ENCODE measurements at places on chromosomes 6 and 20.

- DNase-seq: no peak
Measured at GRCh38 chr20:1252416-1252815, 13.7 kb upstream of the SNPH start.

DNA sequence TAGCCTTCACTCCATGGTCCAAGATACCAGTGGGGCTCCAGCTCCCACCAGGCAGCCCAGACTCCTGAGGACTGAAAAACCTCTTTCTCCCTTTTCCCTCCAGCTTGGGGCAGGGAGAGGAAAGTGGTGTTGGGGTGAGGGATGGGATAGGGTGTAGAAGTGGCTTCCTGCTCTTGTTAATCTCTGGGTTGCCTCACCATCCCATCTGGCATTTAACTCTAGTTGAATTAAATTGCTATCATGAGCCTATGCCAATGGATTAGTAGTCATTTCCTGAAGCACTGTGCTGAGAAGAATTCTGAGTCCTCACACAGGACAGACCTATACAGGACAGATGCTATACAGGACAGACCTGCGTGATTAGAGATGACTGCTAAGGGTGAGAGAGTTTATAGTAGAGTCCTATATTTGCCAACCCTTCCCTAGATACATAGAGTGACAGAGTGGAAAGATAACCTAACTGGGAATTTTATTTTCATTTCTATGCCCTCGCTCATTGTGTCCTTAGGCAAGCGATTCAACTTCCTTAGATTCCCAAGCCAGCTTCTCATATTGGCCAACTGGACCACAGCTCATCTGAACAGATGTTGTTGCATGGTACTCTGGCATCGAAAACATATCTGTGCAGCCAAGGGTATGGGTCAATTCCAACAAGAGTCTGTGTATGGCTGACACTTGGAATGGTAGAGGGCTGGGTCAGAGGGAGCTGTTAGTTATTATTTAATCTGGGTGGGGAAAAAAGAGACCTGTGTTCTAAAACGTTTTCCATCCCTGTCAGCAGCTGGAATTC is 42.8 kb downstream of the MCHR2 start:
- no peak for DNase-seq

GRCh38 chr6:36323062-36323461 is 13.6 kb downstream of the BNIP5 start:
- DNase-seq: no peak

DNA sequence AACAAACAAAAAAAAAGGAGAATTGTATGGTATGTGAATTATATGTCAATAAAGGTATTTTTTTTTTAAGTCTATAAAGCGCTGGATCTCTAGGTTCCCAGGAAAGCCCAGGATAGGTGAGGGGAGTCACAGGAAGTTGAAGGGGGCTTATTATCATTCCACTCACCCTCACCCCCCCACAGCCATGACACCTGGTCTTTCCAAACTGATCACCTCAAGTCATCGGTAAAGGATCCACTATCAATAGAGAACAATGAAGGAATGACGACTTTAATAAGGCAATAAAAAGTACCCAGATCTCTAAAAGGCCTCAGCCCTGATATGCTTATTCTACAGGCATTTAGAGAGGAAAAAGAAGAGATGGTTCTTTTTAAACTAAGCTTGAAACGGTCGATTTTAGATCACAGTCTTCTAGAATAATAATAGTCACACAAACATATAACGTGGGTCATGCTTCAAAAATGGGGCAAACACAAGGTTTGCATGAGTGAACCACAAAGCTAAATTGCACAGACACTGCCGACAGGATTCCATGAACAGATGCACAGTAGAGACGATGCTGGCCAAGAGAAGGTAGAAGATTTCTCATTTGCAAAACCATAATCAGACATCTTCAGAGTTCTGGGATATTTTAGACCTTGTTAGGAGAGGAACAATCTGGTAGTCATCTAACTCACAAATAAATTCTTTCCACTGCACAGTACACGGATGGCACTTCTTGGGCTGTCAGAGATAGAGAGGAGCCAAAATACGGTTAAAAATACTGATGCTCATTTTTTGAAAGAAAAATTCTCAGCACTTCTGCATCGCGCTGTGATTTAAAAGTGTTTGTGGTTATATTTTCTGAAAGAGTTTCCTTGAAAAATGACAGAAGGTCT is 21.0 kb downstream of the ZMYND8 start:
- DNase-seq: no peak

DNA sequence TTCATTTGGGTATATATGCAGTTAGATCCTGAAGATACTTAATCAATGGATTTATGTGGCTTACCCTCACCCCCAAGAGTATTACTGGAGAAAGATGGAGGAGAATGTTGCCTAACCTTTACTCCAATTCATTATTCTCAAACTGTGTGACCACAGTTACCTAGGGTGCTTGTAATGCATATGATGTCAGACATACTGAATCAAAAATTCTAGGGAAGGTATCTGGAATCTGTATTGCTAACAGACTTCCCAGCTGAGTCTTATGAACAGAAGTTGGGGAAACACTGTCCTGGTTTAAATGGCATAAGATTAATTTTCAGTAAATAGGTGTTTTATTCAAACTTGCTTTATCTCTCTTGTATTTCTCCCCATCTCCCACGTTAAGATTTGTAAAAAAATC is 83.9 kb downstream of the PKIB start:
- no peak for DNase-seq

GRCh38 chr6:2883673-2884072 is 19.4 kb downstream of the SERPINB9 start:
- no peak for DNase-seq

- no peak for DNase-seq
Measured at GRCh38 chr6:43448916-43449315, 6.4 kb downstream of the DLK2 start.

DNA sequence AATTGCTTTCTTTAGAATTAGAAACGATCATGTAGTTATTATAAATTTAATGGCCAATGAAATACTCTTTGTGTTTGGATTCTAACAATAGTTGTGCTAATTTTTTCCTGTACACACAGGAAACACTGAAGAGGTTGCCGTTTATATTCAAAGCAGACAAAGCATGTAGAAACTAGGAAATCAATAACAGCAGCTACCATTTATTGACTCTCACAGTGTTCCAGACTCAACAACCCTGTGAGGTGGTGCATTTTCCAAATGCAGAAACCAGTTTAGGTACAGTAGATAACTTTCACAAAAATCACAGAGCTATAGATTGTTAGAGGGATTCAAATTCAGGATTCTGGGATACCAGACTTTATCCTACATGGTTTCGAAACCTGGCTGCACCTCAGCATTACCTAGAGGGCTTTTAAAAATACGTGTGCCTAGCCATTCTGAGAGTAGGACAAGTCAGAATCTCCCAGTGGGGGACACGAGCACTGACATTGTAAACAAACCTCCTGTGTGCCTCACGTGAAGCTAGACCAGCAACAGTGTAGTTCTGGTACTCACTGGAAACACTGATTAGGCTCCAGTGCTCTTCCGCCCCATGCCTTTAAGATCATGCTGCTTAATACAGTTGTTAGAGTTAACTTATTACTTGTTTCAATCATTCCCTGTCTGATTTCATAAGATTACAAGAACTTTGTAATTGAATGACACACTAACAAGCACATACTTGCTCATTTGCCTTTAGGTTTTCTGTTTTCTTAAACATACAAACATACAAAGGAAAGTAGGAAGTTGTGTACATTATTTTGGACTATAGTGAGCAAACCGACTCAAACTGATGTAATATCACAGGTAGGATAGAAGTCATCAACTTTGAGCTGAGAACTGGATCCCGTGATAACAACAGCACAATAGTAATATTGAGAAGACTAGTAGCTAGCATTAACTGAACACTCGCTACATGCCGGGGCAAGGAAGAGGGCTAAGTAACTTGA is 65.8 kb downstream of the MAP3K4 start:
- DNase-seq: no peak

DNA sequence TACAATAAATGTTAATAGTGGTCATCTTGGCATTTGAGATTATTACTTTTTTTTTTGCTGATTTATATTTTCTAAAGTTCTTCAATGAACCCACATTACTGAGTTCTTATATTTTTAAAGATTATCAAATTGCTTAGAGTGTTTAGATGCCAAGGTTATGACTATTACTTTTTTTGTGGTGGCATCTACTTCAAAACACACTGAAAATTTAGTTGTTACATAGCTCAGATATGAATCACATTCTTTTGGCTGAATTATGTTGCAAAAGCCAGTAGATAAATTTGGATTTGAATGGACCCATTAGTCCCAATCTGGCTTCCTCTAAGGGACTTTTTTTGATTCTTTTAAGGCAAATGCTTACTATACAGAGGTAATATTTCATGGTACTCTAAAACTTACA is 8.9 kb downstream of the UTRN start:
- DNase-seq: peak; percentile 79

GRCh38 chr20:19785983-19786285 is 27.9 kb downstream of the RIN2 start:
- no peak for DNase-seq

DNA sequence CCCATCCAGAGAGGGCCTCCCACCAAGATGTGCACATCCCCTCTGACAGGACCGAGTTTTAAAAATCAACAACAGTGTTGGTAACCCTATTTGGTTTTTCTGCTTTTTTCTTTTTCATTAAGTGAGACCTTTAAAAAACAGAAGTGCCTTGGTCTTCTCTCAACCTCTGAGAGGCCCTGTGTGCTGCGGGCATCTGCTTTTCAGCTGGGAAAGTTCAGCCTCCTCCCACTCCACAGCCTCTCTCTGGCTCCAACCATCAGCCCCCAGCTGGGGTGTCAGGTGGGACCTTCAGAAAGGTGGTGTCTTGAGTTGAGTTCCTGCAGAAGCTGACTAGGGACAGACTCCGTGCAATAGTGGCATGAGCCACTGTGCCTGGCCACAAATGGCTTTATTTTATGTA is 64.6 kb upstream of the ZMYND8 start:
- no peak for DNase-seq

DNA sequence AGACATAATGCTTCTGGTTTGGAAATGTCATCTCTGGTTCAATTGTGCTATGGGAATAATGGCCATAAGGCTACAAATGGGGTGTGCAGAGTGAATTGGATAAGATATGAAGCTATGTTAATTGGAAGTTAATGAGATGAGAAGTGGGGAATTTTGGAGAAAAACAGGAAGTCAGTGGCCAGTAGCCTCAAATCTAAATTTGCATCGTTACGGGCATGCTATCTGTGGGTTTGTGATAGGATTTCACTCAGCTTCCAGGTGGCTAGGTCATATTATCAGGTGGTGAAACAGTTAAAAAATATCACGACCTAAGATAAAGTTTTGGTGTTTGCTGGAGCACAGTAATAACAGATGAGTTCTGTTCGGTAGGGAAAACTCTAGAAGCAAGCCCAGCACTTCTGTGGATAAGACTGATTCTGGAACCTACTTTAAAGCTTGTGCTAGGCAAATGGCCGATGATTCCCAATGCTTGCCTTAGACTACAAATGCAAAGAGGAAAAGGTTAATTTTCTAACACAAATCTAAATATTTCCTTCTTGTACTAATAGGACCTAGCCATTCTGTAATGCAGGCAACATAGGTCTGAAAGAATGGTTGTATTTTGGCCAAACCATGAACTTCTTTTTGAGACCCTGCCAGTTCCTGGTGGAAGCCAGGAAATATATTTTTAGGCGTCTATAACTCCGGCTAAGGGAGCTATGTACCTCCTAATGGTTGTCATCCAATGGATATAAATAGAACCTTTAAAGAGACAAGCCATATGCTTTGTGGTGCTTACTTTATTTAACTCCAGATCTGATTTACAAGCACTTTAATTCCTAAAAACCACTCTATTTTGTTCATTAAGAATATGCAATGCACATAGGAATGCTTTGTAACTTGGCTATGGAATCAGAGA is 111.0 kb downstream of the PLCB1 start:
- DNase-seq: no peak

DNA sequence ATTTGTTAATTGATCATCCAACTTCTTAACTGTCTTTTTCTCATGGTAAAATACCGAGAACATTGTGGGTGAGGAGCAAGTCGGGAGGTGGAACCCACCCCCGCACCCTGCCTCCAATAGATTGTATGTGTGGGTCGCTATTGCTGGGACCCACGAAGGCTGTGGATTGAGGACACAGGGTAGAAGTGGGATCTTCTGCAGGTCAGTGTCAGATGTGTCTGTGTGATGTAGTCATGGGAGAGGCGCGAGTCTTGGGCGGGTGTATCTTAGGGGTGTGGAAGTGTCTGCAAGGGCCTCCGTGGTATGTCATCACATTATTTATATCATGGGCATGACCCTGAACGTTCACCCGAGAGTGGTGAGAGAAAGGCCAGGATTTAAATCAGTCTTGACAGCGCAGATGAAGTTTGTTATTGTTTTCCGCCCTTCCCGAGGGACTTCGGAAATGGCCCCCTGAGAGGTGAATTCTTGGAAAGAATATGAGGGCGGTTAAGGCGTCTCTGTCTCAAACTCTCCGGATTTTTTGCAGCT is 472 bp upstream of the PAQR8 start:
- DNase-seq: no peak

GRCh38 chr6:131588643-131589042 is 15.6 kb downstream of the ARG1 start:
- DNase-seq: no peak

- DNase-seq: no peak
Measured at GRCh38 chr20:62426699-62427131, 624 bp downstream of the RBBP8NL start.

DNA sequence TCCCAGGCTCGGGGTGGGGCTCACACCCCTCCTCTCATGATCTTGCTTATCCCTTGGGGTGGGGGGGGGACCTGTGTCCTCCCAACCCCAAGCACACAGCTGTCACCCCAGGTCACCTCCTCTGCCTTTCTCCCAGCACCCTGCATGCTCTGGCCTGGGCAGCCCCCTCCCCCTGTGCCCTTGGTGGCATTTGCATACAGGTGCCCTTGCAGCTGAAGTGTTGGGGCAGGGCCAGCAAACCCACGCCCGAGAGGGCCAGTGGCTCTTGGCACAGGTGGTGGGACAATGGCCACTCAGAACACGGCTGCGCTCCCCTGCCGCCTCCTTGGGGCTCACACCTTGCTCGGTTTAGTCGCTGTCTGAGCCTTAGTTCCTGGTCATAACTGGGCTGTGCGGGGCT is 11.3 kb upstream of the MYT1 start:
- DNase-seq: no peak

DNA sequence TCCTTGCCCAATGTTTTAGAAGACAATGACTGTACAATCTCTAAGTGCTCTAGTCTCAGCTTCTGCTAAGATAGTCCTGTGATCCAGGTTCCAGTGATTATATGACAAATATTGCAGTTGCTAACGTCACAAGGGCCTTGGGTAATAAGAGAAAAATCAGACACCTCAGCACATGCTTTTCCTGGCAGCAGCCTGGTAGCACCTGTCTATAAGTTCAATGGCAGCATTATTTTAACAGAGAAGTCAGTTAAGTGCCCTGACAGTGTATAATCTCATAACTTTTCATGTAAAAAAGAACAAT is 121.3 kb upstream of the BCLAF1 start:
- DNase-seq: no peak

DNA sequence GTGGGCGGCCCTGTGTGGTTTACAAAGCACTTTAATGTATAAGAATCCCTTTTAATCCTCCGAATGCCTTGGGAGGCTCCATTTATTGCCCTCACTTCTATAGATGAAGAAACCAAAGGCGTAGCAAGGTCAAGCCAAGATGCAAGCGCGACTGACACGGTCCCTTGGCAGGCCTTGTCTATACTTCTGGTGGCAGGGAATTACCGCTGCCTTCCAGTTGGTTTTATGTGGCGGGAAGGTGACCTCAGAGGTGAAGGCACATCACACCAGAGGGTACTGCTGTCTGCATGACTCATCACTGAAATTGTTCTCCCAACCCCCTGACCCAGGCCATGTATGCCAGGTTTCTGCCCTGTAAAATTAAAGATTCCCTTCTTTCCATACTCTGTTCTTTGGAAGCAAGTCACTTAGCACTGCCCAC is 36.1 kb upstream of the NAA20 start:
- DNase-seq: peak; percentile 93

- no peak for DNase-seq
Measured at GRCh38 chr6:53439556-53439955, 90.8 kb upstream of the ELOVL5 start.

Data from A172 (cell line).